ENCODE measurements at places on chromosomes 3 and 15.

GRCh38 chr3:120678331-120678947 lies 3.6 kb downstream of the HGD start:
- DNase-seq: peak; percentile 37

GRCh38 chr3:180383332-180384020 lies 218.5 kb upstream of the TTC14 start:
- DNase-seq: peak; percentile 30

- no peak for DNase-seq
These were observed 57.3 kb upstream of the SPRED1 start for GRCh38 chr15:38195191-38195901.

DNA sequence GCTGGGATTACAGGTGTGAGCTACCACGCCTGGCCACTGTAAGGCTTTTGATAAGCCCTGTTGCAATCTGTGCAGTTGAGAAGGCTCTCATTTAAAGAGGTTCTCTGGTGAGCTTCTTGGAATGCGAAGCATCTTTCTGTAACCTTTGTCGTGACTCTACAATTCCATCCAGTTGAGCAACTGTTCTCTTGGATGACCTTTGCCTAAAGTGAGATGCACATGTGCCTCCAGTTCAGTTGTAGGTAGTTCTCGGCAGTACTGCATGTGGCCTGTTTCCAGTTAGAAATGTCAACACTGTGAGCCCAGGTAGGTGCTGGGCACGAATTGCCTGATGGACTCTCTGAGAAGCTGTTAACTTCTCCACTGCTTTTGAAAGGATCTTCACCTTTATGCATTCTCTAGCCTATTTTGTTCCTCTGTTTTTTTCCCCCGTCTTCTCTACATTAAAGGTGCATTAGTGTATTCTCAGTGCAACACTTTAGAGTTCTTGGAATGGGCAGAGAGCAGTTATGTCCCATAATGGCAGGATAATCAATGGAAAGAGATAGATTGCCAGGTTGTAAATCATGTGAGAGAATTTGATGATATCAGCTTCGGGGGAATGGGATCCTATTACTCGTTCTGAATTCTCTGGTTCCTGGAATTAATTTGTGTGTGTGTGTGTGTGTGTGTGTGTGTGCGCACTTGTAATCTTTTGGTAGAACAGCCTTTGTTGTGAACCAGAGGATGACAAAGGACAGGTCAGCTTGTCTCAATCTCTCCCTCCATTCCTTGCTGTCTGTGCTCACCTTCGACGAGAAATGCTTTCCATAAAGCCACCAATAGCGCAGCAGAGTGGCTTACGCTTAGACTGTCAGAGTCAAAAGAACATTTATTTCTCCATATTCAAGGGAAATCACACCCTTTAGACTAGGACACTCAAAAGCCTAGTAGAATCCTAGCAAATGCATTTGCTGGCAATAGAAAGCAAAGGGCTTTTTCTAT lies 51.1 kb downstream of the PTPRG start:
- peak; percentile 52 for DNase-seq

DNA sequence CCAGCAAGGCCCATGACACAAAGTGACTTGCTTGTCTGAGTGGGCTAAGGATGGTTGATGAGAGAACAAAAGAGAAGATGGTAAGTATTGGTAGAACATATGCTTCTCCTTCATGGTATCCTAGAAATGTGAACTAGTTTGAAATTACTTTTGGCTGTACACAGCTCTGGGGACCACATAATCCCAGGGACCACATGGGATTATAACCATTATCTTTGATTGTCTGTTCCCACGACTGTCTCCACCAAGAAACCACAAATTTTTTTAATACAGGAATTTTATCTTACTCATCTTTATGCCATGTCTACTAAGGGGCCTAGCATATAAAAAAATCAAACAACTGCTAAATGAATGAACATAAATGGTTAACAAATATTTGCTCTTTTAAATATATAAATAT lies 155.3 kb upstream of the PRICKLE2 start:
- no peak for DNase-seq

- no peak for DNase-seq
These were observed 14.2 kb downstream of the BAHD1 start for GRCh38 chr15:40454904-40455391.

DNA sequence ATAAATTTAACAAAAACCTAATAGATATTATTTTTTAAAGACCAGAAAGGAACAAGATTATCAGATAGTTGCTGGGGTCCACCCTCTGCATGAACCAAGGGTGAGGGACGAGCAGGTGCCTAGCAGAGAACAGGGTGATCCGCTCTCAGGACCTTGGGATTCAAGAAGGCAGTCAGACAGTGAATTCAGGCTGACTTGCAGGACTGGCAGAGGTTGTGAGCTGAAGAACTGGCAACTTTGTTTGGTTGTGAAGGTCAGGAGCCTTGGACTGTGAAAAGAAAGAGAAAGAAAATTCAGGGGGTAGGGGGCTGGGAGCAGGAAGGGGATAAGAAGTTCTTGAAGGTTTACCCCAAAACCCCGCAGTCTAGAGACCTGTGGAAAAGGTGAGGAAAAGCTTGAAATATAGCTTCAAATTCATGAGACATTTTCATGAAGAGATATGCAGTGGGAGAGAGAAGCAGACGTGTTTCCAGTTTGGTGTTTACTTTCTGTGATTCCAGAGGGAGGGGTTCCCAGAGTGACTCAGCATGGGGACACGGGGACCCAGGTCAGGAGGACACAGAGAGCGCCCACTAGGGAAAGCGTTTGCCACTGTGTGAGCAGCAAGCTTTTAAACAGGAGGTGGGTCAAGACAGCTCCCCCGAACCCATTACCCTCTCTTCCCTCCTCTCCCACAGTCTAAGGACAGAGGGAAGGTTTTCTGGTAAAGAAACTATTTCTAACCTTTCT lies 217.2 kb upstream of the UMPS start:
- DNase-seq: no peak

DNA sequence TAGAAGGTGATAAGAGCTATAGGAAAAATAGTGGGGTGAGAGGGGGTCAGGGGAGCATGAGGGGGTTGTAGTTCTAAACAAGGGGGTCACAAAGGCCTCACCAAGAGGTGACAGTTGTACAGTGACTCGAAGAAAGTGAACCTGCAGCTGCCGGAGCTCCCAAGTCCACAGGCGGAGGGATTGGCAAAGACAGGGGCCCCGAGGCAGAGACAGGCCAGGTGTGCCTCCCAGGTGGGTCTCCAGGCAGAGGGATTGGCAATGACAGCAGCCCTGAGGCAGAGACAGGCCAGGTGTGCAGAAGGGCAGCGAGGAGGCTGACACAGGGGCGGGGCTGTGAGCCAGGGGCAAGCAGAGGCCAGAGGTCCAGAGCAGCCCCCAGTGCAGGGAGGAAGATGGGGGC lies 63.7 kb downstream of the DNAJB8 start:
- DNase-seq: no peak

DNA sequence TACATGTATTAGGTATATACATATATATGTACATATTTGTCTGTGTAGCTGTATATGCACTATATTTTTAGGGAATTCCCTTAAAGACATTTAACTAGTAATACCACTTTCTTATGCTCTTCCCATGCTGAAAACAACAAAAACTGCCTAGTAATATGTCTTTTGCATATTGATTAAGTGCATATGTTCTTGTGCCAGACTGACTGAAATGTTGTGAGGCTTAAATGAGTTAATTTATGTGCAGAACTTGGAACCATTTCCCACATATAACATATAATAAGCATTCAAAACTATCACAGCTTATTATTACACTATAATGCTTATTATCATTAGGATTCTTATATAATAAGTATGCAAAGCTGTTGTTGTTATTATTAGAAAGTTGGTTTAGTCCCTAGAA lies 318.0 kb upstream of the KCNMB2 start:
- no peak for DNase-seq

GRCh38 chr15:55741833-55742497 lies 987 bp downstream of the PRTG start:
- no peak for DNase-seq

DNA sequence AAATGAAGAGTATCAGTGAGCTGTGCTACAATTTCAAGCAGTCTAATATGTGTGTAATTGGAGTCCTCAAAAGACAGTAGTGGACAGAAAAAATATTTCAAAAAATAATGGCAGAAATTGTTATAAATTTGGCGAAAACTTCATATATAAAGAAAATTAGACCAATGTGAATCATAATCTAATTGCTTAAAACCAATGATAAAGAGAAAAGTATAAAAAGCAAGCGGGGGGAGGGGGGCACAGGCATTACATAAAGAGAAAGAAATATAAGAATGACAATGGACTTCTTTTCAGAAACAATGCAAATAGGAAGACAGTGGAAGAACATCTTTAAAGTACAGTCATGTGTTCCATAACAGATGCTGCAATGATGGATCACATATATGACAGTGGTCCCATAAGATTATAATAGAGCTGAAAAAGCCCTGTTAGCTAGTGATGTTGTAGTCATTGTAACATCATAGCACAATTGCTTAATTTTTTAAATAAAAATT lies 7.9 kb upstream of the PXYLP1 start:
- no peak for DNase-seq

- no peak for DNase-seq
These were observed 59.0 kb upstream of the PLCL2 start for GRCh38 chr3:16825617-16826204.

GRCh38 chr3:129577925-129578786 lies 28.3 kb downstream of the PLXND1 start:
- no peak for DNase-seq

GRCh38 chr3:58824777-58825176 lies 158.2 kb upstream of the FAM3D start:
- no peak for DNase-seq

DNA sequence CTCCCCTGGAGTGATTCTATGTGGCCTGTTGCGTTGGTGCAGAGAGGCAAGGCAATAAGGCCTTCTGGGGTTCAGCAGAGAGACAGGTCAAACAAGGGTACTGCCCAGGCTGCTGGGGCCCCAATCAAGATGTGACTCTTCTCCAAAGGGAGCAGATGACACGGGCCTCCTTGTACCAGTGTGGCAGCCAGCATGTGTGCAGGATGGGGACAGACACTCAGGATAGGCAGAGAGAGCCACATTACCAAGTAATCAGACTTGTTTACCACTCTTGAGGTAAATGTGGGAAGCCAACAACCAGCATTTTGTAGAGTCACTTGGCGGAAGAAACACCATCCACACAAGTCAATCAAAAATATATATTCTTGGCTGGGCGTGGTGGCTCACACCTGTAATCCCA lies 95.3 kb upstream of the DLG1 start:
- no peak for DNase-seq

- DNase-seq: no peak
These were observed 275.2 kb downstream of the EPHA6 start for GRCh38 chr3:97089621-97090020.

- DNase-seq: no peak
These were observed 2.9 kb downstream of the MCTP2 start for GRCh38 chr15:94234300-94234699.

GRCh38 chr15:95839367-95839782 lies 491.1 kb upstream of the NR2F2 start:
- DNase-seq: no peak

- DNase-seq: no peak
These were observed 33.2 kb downstream of the SCAPER start for GRCh38 chr15:76871930-76872329.

DNA sequence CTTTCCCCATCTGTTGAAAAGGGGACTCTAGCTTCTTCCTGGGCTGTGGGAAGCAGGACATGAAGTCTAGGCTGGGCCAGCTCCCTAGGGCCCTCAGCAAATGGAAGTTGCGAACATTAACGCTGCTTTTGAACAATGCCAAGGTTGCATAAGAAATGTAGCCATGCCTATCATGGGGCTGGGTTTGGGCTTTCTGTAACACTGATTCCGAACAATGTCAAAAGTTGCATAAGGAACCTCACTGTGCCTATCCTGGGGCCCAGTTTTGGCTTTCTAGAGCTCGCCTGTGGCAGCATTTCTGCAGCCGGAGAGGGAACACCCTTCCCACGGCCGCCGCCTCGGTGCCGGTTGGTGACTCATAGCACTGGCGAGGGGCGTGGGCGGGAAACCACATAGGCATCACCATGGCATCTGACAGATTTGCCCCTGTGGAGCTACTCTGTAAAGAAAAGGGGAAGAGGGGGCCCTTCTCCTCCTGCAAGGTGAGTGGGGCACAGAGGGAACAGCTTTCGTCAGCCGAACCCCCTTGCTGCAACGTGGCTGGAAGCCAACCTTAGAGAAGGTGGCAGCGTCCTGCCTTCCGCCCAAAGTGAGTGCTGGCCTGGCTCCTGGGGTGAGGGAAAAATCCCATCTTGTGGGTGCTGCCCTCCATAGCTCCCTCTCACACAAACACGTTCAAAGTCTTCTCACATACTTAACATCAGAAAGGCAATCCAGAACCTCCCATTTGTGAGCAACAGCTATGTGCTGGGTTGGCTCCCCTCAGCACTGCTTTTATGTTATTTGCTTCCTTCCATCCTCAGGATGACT lies 46.6 kb upstream of the ATP2B2 start:
- peak; percentile 54 for DNase-seq

DNA sequence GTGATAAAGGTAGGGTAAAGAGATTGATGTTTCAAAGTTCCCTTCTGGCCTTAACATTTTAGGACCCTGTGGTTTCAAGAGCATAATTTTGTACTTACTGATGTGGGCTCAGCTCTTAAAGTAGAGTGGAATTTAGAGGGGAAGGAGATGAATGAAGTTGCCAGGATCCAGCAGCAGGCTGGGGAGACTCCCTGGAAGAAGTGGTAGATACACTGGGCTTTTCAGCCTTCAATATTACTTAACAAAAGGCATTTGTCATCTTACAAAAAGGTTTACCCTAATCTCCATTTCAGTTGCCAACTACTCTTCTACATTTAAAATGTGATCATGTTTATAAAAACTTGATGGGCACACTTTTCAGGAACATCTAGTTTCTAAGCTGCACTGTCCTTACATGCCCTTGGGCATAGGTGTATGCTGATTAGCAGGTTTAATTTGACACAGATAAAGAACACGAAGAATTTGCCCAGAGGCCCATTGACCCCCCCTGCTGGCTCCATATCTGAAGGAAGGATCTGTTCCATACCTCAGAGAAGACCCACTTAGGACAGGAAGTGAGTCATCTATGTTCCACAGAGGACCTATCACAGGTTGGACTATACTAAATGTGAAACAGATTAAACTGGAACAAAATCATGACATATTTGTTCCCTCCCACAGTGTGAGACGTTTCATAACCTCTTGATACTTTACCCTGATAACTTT lies 93.0 kb upstream of the LPP start:
- DNase-seq: peak; percentile 51

DNA sequence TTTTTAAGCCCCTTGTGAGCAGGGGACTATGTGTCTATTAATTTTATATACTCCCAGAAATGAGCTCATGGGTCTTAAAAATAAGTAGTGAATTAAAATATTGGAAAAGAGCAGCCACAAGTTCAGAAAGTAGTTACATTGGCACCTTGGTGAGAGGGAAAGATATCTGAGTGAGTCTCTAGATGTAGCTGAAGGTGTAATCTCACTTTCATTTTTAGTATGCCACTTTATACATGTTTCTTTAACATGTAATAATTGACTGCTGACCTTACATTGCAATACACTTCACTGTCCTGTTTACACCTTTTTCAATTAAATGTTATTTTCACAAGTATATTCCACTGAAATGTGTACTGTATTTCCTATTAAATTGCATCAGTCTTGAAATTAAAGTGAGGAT lies 12.1 kb upstream of the PAK6 start:
- no peak for DNase-seq
